Activated CD8-positive, alpha-beta T cell treated with anti-CD3 and anti-CD28 coated beads for 36 hours (primary cell): ENCODE measurements at places on chromosomes 1 and 21.

GRCh38 chr1:81802707-81803430, 2.1 kb downstream of the ADGRL2 start:
- no peak for DNase-seq

GRCh38 chr1:156643778-156644092, 1.8 kb downstream of the BCAN start:
- DNase-seq, result peak; percentile 70

GRCh38 chr1:174989536-174990220, 10.1 kb upstream of the CACYBP start:
- no peak for DNase-seq

- peak; percentile 91 for DNase-seq
These were observed 22.2 kb downstream of the RUNX1 start for GRCh38 chr21:35026617-35027562.

DNA sequence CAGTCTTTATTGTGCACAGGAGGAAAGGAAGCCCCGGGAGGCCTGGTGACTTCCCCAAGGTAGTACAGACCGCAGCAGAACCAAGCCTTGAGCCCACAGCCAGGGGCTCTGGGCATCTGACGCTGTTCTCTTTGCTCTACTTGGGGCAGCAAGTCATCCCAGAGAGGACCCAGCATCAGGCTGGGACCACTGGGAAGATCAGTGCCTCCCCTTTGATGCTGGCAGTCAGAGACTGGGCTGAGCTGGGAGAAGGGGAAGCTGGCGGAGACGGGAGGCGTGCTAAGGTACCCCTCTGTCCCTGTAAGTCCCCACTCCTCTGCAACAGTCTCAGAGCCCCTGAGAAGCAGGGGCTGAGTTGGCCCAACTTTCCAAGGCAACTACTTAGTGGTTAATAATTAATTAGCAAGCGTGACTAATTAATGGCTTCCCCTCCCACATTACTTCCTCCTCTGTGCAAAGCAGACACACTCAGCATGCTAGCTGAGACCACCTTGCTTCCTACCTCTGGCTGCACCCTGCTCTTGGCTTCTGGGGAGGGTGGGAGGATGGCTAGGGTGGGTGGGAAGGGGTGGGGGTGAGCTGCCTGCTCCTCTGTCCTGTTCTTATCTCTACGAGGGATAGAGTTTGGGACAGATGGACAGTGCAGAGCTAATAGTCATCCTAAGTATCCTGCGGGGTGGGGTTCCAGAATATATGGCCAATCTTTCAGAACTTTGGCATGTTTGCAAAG, 1.3 kb downstream of the INAVA start:
- no peak for DNase-seq

DNA sequence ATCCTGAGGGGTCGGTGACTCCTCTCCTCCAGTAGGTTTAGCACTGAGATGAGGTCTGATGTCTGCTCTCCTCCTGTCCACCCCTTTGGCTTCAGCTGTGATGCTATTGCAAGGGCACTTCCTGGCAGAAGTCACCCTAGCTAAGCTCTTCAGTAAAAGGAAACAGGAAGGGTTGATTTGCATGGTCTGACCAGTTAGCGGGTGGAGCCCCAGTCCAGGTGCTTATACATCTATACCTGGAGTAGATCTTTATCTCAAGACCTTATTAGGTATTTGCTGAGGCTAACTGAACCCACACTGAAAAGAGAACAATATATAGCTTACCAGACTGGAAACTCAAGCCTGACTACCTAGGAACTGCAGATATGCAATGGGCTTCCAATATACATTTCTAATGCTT, 28.9 kb upstream of the NFASC start:
- no peak for DNase-seq
